Coronary artery (tissue), 2 donors: ENCODE measurements at places on chromosomes 1 and 21.

DNA sequence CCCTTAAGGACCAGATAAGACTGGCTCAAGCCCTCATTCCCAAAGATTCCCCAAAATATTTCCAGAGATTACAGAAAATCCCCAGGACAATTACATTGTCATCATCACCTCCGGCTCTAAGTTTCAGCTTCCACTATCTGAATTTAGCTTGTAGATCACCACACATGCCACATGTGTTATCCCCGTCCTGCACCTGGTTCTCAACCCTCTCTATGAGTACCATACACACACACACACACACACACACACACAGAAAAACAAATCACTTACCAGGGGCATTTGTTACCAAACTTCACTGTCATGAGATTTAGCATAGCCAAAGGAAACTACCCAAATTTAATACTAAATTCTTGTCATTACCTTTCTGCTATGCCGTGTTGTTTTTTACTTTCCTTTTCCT, 15.4 kb upstream of the TSPAN1 start:
- no peak for DNase-seq

DNA sequence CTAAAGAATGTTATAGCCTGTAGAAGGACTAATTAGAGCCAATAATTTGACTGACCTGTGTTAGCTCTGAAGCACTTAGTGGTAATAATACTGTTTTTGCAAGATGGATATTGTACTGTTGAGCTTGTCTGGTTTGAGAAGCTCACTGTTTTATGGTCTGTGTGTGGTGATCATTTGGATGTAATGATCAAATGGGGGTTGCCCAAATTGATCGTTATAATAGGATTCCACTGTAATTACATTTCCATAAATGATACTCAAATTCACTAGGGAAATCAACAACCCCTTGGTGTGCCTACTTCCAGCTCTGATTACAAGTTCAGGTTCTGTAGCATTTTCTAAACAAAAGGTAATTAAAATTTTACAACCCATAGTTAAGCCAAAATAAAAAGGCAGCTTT, 971.4 kb downstream of the TTLL7 start:
- DNase-seq, result no peak

DNA sequence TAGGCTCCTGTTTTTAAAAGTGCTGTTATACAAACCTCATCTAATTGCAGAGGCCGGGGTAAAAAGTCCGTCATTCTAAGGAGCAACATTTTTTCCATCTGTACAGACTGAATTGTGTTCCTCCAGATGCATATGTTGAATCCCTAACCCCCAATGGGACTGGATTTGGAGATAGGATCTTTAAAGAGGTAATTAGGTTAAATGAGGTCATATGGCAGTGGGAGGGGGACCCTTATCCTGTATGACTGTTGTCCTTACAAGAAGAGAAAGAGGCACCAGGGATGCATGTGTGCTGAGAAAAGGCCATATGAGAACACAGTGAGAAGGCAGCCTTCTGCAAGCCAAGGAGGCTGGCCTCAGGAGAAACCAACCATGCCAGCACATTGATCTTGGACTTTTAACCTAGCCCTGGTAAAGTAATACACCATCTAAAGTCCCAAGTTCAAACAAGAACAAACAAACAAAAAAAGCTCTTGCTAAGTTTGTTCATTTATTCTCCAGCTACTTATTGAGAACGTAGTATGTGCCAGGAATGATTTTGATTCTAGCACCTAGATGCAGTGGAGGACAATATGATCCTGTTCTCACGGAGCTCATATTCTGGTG, 352.4 kb downstream of the NTNG1 start:
- DNase-seq, result no peak

DNA sequence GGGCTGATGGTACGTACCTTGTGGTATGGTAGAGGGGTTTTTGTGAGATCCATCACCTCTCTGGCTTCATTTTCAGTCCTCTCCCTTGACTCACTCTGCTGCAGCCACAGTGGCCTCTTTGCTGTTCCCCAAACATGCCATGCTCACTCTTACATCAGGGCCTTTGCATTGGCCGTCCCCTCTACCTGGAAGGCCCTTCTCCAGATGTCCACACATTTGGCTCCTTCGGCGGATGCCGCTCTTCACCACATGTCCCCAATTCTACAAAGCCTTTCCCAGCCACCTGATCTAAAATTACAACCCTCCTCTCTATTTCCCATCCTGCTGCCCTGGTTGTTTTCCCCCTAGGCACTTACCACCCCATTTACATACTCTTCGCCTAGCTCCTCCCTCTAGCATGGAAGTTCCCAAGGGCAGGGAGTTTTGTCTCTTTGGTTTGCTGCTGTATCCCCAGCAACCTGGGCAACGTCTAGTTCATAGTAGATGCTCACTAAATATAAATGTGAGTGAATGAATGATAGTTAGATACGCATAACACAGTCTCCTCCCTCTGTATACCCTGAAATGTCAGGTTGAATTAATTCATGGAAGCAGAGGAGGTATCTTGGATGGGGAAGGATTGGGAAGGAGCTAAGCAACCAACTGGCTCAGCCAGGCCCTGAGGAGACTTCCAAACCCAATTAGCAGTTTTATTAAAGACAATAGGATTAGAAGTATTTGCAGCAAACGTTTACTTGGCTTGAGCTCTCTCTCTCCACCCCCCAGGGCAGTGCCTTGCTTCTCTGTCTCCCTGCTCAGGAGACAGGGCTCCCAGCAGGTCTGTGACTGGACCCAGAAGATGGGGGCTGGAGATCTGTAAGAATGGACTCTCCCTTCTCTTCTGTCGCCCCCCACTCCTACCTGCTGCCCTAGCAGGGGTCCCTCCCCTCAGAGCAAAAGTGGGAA, 264.2 kb downstream of the GRIK3 start:
- DNase-seq, result no peak

DNA sequence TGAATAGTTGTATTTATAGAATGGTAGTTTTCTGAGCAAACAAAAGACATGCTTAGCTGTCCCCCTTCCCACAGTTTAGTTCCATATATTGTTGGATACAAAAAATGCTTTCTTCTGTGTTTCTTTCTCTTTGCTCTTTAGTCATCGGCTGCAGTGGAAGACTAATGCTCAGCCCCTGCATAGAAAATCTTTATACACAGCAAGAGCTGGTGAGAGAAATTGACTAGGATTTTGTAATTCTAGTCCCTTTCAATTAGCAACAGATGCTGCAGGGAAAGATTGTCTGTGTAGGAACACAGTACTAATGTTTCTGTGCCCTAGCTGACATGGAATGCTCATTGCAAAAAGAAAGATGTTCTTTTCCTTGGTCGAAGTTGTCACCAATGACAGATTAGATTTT, 200.9 kb downstream of the RPS6KC1 start:
- DNase-seq, result no peak

DNA sequence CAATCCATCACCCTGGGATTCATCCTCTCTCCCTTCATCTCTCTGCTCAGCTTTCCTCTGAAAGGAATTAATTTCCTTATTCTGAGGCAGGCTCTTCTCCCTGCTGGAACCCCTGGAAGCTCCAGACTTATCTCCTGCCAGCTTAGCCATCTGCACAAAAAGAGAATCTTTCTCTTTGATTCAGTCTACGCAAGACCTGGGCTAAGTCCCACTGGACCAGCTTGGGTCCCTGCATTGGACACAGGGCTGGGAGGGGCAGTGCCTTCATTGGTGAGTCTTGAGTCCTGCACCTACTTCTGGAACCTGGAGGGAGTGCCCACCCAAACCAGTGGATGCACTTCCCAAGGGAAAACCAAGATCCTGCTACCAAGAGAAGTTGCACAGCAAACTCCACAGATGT, 271.7 kb upstream of the CSF3R start:
- DNase-seq, result no peak

- no peak for DNase-seq
Observed at GRCh38 chr1:9207715-9208114, 26.9 kb upstream of the H6PD start.

GRCh38 chr1:32337855-32338636, 2.0 kb upstream of the MARCKSL1 start:
- DNase-seq, result no peak

DNA sequence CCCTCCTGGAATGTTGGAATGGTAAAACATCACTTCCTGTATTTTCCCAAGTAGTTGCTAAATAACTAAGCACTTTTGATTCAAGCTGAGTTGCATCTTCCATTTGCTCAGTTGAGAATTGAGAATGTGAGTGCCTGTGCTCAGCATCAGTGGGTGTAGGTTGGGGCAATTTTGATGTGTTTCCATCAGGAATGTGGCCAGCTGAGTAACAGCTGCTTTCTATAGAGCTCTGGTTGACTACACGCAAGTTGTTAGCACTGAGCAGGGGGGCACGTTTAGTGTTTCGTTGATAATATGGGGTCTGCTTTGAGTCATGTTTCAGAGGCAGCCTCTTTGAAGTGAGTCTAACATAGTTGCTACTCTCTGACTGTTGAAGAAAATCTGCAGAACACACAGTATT, 41.5 kb downstream of the LRRC53 start:
- DNase-seq, result no peak

DNA sequence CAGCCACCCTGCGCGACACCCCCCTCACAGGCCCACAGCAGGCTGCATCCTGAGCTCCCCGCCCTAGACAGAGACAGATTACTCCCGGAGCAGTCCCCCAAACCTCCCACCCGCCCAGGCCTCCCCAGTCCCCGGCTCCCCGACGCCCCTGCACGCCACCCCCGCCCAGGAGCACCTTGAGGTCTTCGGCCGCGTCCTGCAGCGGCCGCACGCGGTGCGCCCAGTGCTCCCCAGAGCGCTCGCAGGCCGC, 731 bp downstream of the TRIM11 start:
- DNase-seq, result no peak

- no peak for DNase-seq
Observed at GRCh38 chr1:198151688-198152087, 5.1 kb upstream of the NEK7 start.

- DNase-seq, result no peak
Observed at GRCh38 chr1:87208931-87209330, 119.7 kb upstream of the LMO4 start.

DNA sequence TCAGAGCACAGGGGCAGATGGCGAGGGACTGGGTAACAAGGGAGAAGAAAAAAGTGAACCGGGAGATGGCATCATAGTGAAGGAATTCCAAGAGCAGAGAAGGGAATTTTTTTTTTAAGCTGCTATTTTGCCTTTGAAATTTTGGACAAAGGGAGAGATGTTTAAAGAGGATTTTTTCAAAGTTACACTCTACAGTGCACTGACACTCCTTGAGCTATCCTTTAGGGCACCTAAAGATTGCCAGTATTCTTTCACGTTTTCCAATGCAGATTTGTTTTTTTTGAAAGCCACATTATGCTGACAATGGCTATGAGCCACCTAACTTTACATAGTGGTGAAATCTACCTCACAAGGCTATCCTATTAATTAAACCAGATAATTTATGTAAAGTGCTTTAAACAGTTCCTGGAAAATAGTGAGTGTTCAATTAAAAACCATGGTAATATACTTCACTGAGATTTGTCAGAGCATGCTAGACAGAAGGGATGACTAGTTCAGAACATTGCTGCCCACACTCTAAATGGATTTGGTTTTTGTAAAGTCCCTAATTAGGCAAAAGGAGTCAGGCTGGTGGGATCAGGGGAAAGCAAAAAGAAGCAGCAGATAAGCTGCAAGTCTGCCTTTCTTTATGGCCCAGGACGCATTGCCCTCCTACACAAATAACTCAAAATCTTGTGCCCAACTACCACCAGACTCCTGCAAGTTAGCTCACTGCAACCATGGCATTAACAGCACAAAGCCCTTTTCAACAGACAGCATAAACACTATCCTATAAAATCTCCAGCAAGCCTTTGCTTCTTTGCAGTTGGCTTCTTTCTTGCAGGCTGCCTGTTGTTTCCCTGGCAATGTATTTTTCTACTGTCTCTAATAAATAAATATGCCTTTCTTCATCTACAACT, 53.9 kb downstream of the PRDX6 start:
- no peak for DNase-seq

DNA sequence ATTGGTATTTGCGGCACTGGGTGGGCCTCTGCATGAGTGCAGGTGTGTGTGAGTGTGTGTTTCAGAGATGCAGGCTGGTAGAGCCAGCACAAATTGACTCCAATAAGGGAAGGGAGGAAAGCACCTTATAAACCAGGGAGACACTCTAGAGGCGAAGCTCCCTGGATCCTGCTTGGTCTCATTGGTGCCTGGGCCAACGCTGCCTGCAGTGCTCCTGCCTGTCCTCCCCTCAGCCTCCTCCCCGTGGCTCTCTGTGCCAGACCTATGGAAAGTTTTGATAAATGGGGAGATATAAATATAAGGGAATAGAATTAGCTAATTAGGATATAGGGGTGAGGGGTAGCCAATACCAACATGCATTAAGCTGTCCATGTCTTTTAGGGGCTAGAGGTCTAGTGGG, 2.6 kb downstream of the BSND start:
- DNase-seq, result no peak

DNA sequence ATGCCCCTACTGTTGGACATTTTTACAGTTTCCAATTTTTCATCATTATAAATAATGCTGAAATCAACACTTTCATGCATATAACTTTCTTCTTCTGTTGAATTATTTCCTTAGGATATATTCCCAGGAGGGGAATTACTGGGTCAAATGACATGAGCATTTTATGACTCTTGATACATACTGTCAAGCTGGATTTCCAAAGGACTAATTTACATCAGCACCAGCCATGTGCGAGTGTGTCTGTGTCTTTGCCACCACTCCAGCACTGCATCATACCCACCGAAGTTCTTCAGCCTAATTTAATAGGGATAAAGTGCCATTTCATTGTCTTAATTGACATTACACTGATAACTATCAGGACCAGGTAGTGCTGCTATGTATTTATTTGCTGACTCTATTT, 146.7 kb downstream of the CSMD2 start:
- no peak for DNase-seq

- no peak for DNase-seq
Observed at GRCh38 chr21:35953597-35953996, 106.7 kb downstream of the SETD4 start.

- DNase-seq, result no peak
Observed at GRCh38 chr1:232327899-232328298, 302.0 kb downstream of the SIPA1L2 start.

GRCh38 chr1:8671306-8671917, 146.0 kb downstream of the RERE start:
- no peak for DNase-seq

DNA sequence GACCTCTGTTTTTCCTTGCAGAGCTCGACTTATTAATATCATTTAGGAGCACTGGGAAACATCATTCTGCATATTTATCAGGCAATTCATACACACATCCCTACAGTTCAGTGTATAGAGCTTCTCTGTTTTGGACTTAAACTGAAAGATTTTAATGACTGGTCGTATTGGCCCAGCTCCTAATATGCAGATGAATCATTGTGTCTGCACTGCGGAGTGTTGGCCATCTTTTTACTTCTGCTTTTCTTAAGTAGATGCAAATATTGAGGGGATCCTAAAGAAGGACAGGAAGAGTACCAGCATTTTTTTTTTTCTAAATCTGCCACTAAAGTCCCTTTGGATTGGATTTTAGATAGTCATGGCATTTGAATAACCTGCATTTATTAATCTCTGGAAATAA, 154.8 kb downstream of the BACH1 start:
- no peak for DNase-seq
